ENCODE measurements at places on chromosomes 2 and 18. TPM values are rescaled to one million over a fixed set of nuclear protein-coding genes. Genes with fewer than 3 reads are reported as not detected.

The ACMSD gene
- not detected for total RNA-seq

DNA sequence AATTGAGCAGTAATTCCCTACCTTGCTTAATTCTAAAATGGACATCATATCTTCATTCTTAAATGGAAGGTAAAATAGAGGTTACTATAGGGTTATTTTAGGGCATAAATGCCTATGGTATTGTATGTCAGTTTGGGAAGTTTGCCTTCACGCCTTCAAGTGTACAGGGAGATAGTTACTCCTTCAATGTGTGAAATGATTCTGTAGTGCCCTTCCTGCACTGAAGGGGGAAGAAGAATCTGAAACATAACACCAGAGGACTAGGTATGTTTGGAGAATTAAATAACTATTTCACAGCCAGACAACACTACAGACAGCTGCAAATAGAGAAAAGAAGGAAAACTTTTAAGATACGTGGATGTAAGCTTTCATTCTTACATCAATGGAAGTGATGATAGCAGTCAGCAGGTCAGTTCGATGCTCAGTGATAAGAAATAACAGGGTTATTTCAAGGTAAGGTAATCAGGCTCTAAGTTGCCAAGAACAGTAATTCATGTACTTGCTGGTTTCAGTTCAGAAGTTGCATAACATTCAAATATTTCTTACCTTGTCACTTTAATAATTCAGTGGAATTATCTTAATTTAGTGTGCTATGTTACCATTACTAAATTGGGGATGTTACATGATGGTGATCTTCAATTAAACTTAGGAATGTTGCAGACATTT, 4.0 kb downstream of the PKP4 start:
- no peak for DNase-seq

- no peak for DNase-seq
Observed at GRCh38 chr2:201949181-201949926, 84.3 kb upstream of the FZD7 start.

GRCh38 chr2:68995916-68996315, 17.1 kb upstream of the ANTXR1 start:
- DNase-seq = no peak

GRCh38 chr2:70498054-70498453, 55.6 kb downstream of the TGFA start:
- DNase-seq = no peak

Measured in right cardiac atrium (tissue), 5 donors.